Anterior cingulate cortex (tissue), 58 donors: ENCODE measurements at places on chromosomes 12 and 14.

DNA sequence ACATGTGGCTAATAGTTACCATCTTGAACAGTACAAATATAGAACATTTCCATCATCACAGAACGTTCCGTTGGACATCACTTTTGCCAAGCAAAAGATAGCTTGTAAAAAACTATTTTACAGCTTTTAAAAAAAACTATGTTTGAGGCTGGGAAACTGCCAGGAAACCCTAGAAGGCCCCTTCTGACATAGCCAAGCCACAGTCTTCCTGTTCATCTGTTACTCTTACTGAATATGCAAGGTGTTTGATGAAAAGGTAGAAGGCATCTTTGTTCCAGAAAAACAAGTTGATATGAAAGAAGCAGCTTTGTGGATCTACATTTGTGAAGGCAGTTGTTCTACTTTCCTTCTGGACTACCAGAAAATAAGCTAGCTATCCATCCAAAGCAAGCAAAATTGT, 23.6 kb upstream of the WNK1 start:
- DNase-seq: no peak

DNA sequence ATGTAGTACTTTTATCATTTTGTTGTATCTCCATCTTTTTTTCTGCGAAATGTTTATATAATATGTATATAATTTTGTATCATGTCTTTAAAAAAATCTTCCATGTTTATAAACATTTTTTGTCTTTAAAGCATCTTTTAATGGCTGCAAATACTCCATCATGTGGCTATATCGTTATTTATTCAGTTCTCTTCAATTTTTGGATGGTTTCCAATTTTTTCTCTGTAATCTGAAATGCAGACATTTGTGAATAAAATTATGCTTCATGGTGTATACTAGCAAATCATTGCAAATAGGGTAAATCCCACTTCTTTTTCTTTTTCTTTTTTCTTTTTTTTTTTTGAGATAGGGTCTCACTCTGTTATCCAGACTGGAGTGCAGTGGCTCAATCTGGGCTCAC, 54.0 kb downstream of the CPSF2 start:
- no peak for DNase-seq

GRCh38 chr14:47278233-47278842, 397.1 kb downstream of the MDGA2 start:
- DNase-seq: peak; percentile 15

DNA sequence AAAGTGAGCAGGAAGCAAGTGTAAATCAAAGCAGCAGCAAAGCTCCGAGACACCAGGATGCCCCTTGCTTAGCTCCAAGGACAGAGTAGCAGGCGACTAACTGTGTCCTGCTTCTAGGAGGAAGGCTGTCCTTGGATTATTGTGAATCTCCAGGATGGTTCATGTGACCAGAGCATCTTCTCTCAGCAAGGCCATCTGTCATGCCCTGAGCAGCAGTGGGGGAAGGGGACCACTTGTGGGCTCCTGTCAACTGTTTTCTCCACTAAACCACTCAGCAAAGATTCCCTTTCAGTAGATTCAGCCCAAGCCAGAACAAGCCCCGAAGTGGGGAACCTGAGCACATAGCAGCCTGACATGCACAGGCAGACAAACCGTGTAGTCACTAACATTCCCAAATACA, 19.4 kb downstream of the MAP3K9 start:
- DNase-seq: no peak

DNA sequence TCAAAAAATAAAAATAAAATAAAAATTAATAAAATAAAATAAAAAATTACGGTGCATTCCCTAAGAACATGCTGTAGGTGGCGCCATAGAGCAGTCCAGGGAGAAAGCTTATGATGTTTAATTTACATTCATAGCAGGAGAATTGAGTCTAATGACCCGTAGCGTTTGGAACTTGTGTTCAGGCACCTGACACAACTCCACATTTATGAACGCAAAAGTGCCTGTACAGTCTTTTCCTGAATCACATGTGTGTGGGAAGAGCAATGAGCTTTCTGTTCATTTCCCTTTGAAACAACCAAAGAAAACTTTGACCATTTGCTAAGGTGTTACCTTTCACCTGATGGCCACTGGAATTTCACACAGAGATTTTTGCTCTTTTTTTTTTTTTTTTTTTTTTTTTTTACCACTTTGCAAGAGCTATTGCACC, 60.6 kb upstream of the KCNA1 start:
- no peak for DNase-seq

DNA sequence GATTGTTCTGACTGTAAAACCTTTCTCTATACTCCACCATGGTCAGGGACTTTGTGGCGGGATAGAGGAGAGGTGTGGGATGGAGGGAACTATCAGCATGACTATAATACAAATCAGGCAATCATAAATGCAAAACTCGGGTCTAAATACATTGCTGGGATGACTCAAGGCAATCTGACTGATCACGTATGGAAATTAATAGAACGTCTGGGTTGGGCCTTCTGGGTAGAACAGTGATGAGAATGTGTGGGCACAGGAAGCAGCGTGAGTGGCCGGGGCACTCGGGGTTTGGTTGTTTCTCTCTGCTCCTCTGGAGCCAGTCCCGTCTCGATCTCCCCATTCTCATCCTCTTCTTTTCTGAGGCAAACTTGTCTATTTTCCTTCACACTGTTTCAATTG, 485.8 kb downstream of the VRK1 start:
- DNase-seq: no peak

GRCh38 chr14:56000846-56001245, 117.4 kb upstream of the PELI2 start:
- DNase-seq: no peak

- no peak for DNase-seq
These were observed 2.2 kb upstream of the CSAD start for GRCh38 chr12:53182903-53183302.

DNA sequence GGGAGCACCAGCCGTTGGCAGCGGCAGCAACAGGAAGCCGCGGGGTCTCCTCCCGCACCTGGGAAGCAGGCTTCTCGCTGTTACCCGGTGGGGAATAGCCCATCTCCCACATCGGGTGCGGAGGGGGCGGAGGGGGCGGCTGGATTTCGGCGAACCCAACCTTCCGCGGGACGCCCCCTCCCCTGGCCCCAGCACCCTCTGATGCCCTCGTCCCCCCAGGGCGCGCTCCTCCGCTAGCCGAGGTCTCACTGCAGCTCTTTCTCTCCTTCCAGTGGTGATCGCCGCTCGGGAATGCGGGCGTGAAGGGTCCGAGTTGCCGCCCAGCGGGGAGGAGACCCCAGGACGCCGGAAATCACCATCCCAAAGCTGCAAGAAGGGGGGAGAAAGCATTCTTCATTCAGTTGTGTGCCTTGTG, 303 bp downstream of the SAMD4A start:
- no peak for DNase-seq

- DNase-seq: no peak
These were observed 392.3 kb downstream of the TMEM121 start for GRCh38 chr14:105918496-105919262.

DNA sequence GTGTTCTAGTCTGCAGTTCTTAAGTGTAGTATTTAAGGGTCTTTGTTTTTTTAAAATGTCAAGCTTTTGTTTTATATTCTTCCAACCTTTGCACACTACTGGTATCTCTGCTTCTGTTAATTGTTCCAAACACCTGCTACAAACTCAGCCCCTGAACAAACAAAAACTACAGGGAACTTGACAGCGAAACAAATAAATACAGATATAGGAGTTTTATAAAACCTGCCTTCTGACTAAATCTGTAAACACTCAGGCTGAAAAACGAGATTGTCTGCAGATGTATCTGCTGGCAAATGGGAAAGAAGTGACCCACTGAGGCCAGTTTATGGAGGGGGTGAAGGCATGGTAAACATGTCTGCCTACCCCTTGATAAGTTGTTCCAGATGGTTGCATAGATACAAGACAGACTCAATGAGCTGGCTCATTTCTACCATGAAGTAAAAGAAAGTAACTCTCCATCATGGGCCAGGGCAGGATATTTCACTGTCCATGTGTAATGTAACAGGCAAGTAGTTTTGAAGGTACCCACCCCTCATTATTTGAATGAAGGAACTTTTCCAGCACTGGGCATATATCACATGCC, 75.6 kb downstream of the LMO3 start:
- DNase-seq: no peak

- DNase-seq: no peak
These were observed 57.1 kb downstream of the METTL25 start for GRCh38 chr12:82415402-82415801.

DNA sequence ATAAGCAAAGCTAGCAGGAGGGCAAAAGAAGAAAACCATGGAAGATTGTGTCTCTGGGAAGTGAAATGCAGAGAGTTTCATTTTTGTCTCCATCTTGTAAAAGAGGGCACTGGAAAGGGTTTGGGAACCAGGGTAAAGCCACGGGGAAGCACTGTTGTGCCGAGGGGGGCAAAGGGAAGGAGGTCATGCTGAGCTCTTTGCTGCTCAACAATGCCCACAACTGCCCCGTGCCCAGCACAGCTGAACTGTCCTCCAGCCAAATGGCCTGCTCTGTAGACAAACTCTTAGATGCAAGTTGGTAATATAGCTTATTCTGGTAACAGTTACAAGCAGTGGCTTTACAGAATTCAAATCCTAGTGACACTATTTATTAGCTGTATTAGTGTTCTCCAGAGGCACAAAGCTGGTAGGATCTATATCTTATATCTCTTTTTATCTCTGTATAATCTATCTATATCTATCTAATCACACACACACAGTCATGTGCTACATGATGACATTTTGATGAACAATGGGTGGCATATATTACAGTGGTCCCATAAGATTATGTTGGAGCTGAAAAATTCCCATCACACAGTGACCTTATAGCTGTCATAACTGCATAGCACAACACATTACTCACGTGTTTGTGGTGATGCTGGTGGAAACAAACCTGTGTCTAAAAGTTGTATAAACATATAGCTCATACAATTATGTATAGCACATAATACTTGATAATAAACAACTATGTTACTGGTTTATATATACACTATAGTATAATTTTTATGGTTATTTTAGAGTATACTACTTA, 203.4 kb upstream of the DDHD1 start:
- DNase-seq: no peak

DNA sequence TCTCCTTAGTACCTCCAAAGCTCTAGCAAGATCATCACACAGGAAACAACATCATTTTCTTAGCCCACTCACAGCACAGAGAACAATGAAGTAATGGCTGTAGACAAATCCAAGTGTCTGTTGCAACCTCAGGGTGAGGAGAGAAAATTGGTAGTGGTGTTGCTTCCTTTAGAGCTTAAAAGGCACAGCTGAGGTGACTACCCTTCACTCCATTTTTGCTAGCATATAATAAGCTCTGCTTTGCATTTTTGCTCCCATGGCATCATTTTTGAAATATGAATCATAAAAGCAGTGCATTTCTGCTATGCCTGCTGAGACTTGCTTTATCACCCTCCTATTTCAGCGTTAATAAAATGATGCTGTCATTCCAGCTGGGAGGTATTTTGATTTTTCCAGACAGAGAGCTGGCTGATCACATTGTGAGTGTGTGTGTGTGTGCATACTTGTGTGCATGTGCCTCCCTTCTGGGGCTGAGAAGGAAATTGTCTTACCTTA, 18.5 kb upstream of the PCNX1 start:
- DNase-seq: no peak

- DNase-seq: no peak
These were observed 10.4 kb downstream of the CALM1 start for GRCh38 chr14:90407230-90407629.

DNA sequence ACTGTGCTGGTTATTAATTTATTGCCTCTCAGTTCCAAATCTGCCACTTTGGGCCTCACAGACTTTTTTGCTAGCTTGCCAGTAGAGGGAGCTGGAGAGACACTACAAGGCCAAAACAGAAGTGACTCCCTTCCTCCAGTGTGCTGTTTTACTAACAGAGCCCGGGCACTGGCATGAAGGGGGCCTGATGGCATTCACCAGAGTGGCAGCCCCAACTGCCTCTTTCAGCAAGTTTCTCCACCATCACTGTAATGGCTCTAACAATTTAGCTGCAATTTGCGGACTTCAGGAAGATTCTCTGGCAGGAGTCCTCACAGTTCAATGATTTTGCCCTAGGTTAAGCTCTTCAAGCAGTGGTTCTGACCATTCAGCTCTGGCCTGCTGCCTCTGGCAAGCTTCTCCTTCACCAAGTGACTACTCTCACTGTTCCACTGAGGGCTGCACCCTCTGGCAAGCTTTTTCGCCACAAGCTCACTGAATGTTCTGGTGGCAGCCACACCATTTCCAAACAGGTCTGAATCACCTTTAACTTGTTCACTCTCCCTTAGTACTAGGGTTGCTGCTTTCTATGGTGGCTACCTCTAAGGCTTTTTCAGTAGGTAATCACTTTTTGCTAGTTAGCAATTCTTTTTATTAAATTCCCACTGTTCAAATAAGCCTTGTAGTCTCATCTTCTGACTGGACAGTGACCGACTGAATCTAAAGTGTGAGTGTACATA, 104.9 kb downstream of the ZC3H14 start:
- peak; percentile 37 for DNase-seq

GRCh38 chr12:116156614-116157013, 120.9 kb downstream of the MED13L start:
- no peak for DNase-seq

DNA sequence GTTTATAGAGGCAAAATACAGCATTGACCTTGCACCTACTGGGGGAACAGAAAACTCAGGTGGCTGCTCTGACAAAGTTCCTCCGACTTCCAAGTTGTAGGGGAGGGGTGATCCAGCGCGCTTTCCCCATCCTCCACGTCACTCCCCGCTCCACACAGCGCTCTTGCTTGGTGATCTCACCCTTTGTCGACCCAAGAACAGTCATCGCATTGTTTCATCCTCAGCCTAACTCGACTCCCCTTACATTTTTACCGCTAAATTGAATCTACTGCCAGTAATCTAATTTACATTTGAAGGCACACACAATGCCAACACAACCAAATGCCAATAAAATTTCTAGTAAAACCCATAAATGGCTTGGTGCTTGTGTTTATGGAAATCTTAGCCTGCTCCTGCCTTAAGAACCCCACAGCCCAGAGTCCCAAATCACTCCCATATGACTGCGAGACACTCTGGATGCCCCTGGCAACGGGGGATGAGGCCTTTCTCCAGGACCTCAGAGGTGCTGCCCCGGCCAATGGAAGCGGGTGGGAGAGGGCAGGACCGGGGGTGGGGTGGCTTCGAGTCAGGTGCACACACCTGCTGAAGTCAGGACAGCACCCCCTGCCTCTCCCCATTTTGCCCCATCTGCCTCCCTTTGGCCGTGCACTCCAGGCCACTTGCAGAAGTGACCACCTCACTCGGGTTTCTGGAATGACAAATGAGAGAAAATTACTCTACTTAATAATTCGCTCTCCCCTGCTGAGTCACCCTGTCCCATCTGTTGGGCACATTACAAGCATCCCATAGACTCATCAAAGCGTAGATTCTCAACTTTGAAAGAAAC, 98.2 kb upstream of the GSC start:
- peak; percentile 23 for DNase-seq

DNA sequence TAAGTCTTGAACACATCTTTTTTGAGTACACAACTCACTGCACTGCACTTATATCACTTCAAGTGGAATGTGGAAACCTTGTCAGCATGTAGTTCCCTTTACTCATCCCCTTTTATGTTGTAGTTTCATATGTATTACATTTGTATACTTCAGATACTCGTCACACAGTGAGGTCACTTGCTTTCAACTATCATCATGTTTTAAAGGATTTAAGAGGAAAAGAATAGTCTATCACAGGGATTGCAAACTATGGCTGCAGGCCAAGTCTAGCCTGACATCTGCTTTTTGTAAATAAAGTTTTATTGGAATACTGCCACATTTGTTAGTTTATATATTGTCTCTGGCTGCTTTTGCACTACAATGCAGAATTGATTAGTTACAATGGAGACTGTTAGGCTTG, 24.3 kb downstream of the CNOT2 start:
- DNase-seq: no peak
